ENCODE measurements at places on chromosomes 16 and 17.

GRCh38 chr16:13351601-13352217, 450.3 kb downstream of the SHISA9 start:
- no peak for DNase-seq

- no peak for DNase-seq
Observed at GRCh38 chr17:56765449-56765848, 68.3 kb downstream of the C17orf67 start.

DNA sequence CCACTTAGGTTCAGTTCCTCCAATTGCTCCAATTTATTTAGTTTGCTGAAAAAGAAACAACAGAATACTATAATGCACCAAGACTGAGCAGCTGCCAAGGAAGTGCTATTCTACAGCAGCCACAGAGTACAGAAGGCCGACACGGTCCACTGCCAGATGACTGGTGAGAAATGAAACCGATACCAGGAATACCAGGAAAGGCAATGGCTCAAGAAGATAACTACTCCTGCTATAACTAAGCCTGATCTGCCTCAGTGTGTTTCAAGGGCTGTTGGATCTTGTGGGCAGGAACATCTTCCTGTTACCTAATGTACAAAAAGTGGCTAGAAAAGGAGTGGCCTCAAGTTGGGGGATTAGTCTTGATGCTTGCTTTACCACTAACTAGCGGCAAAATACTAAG, 32.8 kb downstream of the MARVELD3 start:
- no peak for DNase-seq

- DNase-seq: peak; percentile 64
Observed at GRCh38 chr16:69399361-69399760, 13.6 kb upstream of the TERF2 start.

GRCh38 chr16:49857423-49858181, 1.7 kb upstream of the ZNF423 start:
- DNase-seq: peak; percentile 20

GRCh38 chr17:49280061-49280460, 49.5 kb upstream of the PHOSPHO1 start:
- DNase-seq: no peak

- DNase-seq: no peak
Observed at GRCh38 chr16:68466174-68466573, 17.9 kb upstream of the SMPD3 start.

DNA sequence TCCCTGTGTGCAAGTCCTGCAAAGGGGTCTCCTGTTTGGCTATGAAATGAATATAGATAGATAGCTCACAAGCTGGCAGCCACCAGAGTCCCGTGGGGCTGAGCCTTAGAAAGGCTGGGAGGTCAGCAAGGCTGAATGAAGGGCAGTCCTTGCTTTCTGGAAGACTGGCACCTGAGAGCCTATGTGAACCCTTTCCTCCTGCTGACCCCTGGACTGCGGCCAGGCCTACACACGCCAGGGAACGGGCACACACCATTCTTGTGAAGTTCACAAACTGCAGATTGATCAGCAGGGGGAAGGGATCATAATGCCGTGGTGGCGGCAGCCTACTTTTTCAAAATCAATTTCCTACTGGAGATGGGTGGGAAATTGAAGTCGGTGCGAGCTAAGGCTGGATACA, 985 bp upstream of the C17orf107 start:
- no peak for DNase-seq

- DNase-seq: no peak
Observed at GRCh38 chr16:5490499-5490898, 392.9 kb upstream of the EEF2KMT start.

DNA sequence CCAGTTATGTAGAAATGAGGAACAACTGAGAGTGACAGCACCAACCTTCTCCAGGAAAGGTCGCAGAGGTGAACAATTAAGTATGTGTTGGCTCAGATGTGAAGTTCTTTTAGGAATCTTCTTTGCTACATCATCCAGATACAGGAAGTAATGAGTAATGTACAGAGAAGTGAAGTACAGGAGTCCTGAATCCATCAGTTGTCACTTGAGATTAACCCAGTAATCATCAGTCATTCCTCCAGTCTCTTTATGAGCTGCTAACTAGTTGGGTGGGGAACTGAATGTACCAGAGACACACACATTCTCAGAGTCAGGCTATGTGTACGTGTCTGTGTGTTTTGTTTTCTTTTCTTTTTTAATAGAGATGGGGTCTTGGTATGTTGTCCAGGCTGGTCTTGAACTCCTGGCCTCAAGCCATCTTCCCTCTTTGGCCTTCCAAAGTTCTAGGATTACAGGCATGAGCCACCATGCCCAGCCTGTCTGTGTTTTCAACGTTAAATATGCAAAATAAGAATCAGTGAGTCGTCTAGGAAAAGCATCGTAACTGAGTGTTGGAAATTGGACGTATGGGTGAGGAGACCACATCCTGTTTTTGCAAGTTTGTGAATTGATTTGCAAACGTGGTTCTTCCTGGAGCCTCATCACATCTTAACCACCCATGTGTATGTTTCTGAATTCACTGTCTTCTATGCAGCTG, 19.9 kb downstream of the ZNF200 start:
- peak; percentile 28 for DNase-seq

- DNase-seq: no peak
Observed at GRCh38 chr17:60529806-60530205, 3.8 kb upstream of the APPBP2 start.
